Right ventricle myocardium superior (tissue), 1 donor: ENCODE measurements at places on chromosomes 5 and 9. TPM values are rescaled to one million over a fixed set of nuclear protein-coding genes. Genes with fewer than 3 reads are reported as not detected.

DNA sequence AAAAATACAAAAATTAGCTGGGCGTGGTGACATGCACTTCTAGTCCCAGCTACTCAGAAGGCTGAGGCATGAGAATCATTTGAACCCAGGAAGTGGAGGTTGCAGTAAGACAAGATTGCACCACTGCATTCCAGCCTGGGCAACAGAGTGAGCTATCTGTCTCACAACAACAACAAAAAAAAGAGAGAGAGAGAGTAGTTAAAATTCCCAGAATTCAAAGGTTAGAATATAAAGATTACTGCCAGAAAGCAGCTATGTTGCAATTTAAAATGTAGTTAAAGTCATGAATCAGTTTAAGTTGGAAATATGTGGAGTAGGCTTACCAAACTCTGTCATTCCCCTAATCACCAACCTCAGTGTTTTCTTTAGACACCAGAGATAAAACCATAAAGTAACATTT is 58.7 kb upstream of the SUSD1 start:
- DNase-seq, result no peak

- DNase-seq, result no peak
These were observed 3.3 kb upstream of the IL31RA start for GRCh38 chr5:55847837-55848236.

TMEM171 gene
- not detected for total RNA-seq

DNA sequence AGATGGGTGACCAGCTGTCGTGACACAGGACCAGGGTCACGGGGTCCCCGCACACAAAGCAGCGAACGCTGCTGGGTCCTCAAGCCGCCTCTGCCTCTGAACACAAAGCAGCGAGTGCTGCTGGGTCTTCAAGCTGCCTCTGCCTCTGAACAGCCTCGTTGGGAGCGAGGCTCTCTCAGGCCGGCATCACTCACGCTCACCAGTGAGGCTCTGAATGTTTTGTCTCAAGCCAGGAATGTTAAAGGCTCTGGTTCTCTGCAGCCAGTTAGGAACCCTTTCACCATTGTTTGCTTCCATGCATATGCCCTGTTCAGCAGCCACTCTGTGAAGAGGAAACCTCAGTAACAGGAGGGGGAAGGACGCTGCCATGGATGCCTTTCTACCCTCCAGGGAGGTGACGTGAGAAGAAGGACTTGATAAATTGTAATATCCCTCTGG is 82.7 kb upstream of the TAF11L2 start:
- no peak for DNase-seq

IFNE gene
- not detected for total RNA-seq

GRCh38 chr9:4197548-4197947 is 102.3 kb downstream of the GLIS3 start:
- DNase-seq, result no peak

GRCh38 chr5:147669169-147669869 is 113.2 kb downstream of the JAKMIP2 start:
- DNase-seq, result no peak

GRCh38 chr5:116436674-116437350 is 137.8 kb downstream of the SEMA6A start:
- no peak for DNase-seq

FSTL4 gene
- not detected for total RNA-seq

GRCh38 chr5:148952097-148952867 is 110.6 kb downstream of the SH3TC2 start:
- no peak for DNase-seq

- no peak for DNase-seq
These were observed 61.8 kb upstream of the MAMDC2 start for GRCh38 chr9:69981686-69982445.

GRCh38 chr9:7467186-7467585 is 332.4 kb downstream of the DMAC1 start:
- no peak for DNase-seq

GRXCR2 gene
- total RNA-seq, result 9.6 TPM

- no peak for DNase-seq
These were observed 382.3 kb downstream of the IRX2 start for GRCh38 chr5:2369178-2369577.

DNA sequence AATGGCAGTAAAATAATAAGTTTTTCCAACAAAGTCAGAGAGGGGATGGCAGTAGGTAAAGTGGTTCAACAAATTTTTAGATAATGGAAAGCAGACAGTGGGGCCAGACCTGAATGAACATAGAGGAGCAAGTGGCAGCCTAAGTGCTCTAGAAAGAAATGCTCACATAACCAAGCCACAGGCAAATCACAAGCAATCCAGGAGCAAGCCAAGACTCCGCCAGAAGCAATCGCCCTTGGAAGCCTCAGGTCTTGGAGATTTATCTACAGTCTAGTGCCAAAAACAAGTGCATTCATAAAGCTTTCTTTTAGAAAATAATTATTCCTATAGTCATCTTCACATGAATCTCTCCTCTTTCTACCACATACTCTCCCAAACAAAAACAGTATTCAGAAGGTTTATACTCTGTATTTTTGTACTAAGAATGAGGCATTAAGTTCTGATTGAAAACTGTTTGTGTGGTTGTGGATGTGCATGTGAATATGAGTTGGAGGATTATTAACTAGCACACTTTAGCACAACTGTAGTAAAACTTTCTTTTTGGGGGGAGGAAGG is 375.5 kb downstream of the CDH9 start:
- no peak for DNase-seq

DNA sequence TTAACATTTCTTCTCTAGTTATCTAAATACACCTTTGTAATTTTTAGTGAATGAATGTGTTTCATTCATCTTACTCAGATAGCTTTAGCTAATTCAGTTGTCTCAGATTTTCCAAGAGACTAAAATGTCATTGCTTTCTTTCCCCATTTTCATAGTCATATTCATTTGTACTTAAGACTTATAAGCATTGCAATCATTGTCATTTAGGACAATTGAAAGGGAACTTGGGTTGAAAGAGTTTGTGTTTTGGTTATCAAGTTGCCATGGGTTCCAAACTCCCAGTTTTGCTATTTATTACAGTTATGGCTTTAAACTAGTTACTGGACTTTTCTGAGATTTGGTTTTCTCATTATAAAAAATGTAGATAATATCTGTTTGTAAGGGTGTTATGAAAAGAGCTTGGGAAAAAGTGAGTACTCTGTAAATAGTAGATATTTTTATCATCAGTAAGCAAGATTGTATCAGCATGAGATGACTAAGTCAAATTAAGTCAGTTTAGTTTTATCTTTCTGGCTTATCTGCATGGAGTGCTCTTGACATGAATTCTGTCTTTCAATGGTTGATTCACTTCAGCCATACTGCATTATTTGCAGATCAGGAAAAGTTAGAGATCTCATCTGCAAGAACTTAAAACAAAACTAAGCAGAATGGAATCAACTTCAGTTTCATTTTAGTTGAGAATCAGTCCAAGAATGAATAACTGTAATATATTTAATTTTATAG is 107.5 kb downstream of the PBX3 start:
- DNase-seq, result no peak

DNA sequence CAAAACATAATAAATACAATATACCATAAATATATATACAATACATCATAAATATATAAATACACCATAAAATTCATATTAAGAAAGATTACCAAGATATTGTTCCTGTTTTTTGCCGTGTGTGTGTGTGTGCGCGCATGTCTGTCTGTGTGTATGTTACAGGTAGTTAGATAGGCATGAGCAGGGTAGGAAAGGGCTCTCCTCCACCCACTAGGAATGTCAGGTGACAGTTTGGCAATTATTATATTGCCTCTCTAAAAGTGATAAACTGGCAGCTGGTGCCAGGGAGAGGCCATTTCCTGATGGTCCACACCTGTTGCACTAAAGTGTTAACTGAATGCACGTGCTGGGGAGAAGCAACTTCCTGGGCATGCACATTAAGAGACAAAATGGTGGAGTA is 232.8 kb downstream of the ADAMTS6 start:
- no peak for DNase-seq

GRCh38 chr5:82717738-82718137 is 359.5 kb downstream of the TMEM167A start:
- no peak for DNase-seq

DNA sequence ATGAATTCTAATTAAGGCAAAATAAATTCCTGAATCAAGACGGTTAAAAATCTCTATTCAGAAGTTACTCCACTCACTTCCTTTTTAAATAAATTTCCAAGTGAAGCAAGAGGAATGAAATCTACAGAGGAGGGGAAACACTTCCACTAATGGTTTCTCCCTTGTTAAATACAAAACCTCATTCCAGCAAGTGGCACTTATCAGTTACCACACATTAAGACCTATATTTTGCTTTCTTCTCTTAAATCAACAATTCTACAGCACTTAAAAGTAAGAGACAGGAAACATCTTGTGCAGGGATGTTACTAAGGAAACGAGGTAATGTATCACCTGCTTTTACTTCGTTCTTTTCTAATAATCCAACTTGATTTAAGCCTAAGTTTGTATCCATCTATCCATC is 172.6 kb downstream of the RAPGEF6 start:
- DNase-seq, result no peak

- peak; percentile 83 for DNase-seq
These were observed at the start of gene GGTA1 for GRCh38 chr9:121499427-121500164. TSS of gene GGTA1 (minus strand) at chr9:121499844. CDS start at chr9:121467922, 31,922 bp downstream.

DNA sequence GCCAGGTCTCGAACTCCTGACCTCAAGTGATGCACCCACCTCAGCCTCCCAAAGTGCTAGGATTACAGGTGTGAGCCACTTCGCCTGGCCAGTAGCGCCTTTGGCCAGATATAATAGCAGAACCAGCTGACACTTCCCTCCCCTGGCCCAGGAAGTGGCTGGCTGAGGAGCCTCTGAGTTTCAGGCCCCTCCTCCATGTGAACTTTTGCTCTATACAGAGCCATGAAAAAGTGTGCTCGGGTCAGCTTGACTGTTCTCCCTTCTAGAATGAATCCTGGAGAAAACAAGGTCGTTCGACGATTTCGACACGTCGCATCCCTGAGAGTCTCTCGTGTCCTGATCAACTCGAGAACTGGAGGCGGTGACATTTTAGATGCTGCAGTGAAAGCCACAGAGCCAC is 8.6 kb upstream of the ZDHHC12 start:
- DNase-seq, result no peak

DNA sequence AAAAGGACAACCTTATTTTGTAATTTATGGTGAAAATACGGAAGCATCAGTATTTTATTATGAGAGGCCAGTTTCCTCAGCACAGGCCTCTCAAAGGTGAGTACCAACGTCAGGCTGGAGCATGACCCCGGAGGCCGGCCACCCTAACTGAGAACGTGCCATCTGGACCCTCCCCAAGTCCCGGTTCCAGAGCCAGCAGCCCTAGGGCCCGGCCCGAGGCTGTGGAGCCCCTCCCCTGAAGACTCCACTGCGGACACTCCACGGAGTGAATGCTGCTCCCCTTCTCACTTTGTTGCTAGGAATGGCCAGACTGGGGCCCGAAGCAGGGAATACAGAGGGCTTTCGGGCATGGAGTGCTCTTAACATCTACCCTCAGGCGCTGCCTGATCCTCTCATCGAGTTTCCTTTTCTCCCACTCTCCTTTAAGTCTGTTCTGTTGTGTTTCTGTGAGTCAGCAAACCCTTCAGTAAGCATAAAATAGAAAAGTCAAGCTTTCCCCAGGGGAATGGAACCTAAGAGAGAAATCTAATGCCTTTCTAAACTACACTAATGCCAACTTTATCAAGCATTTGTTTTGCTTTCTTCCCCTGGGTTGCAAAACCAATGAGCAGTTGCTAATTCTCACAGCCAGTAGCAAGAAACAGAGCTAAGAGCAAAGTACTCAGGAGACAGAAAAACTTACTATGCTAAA is 4.5 kb downstream of the BRD9 start:
- DNase-seq, result no peak

ACTBL2 gene
- total RNA-seq, result not detected

DNA sequence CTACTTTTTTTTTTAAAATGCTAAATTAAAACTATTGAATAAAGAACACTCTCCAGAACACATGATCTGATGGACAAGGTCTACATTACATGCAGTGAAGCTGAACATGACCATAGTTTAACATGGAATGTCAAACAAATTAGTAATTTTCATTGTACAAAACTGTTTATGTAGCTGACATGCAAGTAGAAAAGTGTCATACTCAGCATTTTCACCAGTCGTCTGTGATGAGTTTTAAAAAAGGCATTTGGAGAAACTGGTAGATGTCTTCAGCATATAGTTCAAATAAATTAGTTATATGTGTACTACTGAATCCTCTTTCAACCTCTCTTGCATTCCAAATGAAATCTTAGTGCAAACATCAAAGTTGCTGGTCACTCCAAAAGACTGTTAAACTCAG is 301.9 kb downstream of the FER start:
- no peak for DNase-seq
